ENCODE measurements at places on chromosomes 4 and X.
A peak's percentile ranks its signal among the peaks of the same experiment; 100 is the strongest.

DNA sequence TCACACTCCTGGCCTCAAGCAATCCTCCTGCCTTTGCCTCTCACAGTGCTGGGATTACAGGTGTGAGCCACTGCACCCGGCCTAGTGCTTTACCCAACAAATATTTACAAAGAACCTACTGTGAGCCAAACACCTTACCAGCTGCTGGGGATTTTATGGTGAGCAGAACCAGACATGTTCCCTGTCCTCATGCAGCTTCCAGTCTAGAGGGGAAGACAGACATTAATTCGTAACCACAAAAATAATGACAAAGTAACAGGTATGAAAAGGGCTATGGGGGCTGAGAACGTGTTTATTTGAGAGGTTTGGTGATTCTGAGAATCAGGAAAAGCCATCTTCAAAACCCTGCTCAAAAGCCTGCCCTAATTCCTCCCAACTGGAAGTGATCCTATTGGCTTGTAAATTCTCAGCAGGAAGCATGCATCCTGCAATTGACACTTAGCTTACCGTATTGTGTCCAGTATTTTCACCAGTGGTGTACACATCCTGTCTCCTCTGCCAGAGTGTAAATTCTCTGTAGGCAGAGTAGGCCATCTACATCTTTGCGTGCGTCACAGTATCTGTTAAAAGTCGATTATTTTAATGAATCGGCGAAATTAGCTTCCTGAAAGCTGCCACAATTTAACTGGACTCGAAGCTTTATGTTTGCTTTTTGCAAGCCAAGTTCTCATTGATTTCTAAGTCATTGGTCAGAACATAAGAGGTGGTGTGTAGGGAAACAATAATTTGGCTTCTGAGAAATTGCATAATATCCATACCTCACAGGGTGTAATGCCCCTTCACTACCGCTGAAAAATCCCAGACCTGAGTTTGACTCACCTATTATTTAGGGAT is 67.0 kb downstream of the TMEM156 start:
- DNase-seq = no peak

DNA sequence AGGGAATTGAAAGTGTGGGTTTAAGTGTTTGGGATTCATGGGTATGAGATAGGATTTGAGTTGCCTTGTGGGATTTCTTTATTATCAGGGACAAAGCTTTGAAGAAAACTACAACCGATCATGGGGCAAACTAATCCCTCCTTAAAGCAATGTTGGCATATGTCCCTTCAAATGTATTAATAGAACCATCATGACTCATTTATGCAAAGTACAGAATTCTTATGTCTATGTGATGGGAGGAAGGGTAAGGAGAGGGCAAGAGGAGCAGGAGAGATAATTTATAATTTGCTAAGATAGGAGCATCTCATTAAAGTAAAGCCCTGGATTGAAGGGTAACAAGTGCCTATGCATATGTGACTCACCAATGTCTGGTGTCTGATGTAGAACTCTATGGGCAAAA is 94.2 kb downstream of the PHEX start:
- DNase-seq = no peak

- DNase-seq = no peak
These were observed 169.8 kb downstream of the CLCN4 start for GRCh38 chrX:10326578-10326977.

- no peak for DNase-seq
These were observed 41.8 kb upstream of the WDR1 start for GRCh38 chr4:10158333-10158942.

GRCh38 chr4:156766846-156767245 is 204.8 kb downstream of the PDGFC start:
- no peak for DNase-seq

DNA sequence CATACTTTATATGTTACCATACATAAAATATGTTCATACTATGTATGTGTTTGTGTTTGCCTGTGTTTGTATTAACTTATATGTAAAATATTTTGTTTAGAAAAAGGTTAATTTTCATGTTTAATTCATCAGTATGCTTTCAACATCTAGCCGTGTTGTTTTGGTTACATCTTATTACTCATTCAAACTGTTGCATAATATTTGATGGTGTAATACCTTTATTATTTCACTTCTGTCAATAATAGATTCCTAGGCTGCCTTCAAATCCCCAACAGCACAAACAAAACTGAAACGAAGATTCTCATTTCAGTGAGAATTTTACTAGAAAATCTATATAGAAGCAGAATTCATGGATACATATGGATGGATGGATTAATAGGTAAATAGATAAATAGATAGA is 462.3 kb upstream of the ADGRL3 start:
- no peak for DNase-seq

GRCh38 chrX:2658585-2659292 is 32.4 kb upstream of the CD99 start:
- DNase-seq = no peak

DNA sequence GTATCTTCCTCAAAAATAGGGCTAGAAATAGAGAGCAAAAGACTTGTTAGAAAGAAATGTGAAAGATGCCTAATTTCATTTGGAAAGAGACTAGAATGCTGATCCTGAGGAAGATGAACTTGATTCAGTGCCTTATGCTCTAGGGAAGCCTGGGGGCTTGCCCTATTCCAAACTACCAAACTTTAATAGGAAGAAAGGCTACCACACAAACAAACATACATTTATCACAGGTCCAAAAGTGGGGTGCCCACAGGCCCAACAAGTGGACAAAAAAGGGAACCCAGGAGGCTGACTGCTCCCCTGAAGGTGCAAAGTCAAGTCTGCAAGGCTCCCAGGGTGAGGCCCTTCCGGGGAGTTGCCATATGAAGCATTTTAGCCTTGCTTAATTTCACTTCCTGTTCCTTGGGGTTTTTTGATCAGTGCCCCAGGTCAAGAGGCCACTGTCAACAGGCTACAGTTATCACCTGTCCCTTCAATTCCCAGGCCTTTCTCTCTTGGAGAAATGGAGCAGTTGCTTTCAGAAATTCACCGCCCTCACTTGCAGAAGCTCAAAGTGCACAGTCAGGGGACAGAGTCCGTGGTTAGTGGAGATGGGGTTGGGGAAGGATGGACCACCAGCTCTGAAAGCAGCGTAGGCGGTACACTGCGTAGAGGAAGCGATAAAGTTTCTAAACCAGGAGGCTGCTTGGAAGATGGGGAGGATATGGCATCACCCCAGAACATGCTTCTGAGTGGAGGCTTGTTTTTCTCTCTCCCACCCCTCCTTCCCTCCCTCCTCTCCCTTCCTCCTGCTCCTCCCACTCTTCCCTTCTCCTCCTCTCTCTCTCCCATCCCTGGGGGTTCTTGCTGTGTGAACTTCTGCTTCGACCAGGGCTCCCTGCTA is 36.4 kb downstream of the TMEM154 start:
- DNase-seq = peak; percentile 45

DNA sequence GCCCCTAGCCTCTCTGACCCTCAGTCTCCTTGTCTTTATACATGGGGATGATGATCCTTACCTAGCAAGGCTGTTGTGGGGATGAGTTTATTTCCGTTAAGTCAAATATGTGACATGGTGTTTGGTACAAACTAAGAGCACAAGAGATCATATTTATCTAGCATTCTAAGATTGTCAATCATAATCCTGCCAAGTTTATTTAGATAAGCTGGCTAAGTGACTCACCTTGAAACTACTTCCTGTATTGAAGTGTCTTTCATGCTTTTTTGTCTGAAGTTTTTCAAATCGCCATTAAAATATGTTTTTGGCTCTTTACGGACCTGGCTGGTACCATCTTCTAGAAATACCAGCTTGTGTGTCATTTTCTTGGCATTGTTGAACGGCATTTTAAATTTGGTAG is 30.7 kb downstream of the MAP7D3 start:
- no peak for DNase-seq

DNA sequence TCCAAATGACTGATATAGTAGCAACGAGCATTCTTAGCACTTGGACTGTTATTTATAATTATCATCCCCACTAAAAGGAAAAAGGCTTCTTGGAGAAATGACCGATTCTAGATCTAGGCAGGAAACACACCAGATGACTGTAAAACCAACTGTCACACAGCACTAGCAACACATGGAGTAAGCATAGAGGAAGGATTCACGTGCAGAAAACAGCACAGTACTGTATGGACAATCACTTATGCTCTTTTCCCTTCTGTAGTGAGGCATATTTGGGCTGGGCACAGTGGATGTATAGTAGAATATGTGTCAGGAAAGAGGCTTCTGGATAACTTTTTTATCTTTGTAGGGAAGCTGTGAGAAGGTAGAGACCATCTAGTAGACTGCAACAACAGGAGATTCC is 6.0 kb upstream of the COPS4 start:
- DNase-seq = no peak

- no peak for DNase-seq
These were observed 23.3 kb downstream of the MECP2 start for GRCh38 chrX:154074199-154074598.

GRCh38 chrX:130893356-130894085 is 9.5 kb downstream of the ENOX2 start:
- no peak for DNase-seq

DNA sequence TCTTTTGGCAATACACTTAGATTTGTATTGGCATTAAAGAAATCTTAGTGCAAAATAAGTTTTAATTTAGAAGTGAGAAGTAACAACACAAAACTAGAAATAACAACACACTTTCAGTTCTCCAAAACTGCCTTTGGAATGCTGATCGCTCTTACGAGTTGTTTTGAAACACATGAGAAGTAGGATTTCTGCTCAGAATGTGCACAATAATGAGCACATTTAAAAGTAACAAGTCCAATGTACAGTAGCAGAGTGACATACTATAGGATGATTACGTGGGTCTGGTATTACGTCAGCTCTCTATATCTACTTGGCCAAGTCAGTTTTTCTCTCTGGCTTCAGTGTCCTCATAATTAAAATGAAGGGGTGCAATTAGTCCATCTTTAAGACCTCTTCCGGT is 164.8 kb downstream of the CHM start:
- DNase-seq = no peak

DNA sequence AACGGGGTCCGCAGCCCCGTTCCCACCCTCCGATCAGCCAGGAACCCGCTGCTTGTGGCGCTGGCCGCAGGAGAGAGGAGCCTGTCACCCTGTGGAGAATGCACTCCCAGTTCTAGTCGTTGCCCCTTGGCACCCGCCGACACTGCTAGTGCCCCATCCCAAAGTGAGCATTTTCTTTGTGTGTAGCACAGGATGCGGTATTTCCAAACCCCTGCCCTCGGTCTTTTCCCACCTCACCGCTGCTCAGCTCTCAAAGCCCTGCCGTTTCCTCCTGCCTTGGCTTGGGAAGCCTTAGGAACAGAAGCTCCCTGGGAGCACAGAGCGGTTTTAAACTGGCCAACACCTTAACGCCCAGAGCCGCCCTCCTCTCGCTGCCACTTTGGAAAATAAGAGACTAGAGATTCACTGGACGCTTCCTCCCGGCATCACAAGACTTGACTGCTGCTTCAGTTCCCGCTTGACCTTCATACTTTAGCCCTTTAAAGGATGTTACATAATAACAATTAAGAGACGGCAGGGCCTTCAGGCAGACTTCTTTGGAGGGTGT is 772 bp downstream of the CYP4V2 start:
- peak; percentile 39 for DNase-seq

DNA sequence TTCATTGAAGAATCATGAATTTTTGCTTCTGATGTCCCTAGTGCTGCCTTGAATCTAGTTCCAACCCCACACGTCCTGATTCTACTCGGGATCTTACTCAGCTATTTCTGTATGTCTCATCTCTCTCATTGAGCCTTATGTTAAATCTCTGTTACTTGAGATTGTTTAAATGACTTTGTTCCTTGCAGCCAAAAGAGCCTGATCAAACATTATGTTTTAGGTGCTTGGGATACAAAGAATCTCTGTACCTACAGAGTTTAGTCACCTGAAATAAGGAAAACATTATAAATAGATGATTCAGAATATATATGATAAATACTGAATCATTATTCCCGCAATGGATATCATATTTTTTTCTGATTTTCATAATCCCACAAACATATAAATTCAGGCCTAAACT is 13.7 kb upstream of the ANKRD50 start:
- no peak for DNase-seq

DNA sequence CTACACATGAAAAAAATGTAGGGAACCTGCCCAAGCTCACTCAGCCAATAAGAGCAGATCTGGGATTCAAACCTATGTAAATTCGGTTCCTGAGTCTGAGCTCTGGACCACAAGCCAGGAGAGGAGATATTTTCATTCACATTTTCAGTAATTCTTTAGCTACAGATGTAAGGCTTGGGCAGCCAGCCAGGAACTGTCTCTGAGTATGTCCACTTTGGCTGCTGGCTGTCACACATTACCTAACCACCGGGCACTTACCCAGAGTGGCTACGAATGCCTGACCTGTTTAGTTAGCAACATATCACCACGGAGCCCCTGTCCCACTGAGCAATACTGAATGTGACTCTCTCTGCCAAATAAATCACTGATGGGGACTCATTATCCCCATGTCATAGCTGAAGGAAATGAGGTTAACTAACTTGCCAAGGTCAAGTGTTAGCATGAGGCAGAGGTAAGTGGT is 15.3 kb downstream of the USP46 start:
- DNase-seq = no peak

DNA sequence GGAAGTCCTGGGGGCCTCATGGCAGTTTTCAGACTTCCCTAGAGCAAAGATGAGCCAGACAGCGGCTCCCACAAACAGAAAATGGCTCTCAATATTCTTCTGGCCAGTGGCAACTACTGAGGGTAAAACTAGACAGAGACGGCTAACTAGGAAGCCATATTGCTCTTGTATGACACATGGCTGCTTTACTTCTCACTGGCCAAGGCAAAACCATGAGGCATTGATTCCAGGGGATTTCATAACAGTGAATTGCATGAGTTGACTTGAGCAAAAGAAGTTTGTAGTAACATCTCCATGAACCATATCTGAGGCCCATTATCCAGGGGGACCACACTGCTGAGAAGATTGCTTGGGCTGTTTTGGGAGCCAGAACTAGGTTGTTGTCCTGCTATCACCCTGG is 13.7 kb upstream of the TLR8 start:
- no peak for DNase-seq

GRCh38 chr4:93437991-93438390 is 390.6 kb upstream of the ATOH1 start:
- DNase-seq = no peak

- no peak for DNase-seq
These were observed 170.3 kb upstream of the IGFBP7 start for GRCh38 chr4:57280481-57280880.

DNA sequence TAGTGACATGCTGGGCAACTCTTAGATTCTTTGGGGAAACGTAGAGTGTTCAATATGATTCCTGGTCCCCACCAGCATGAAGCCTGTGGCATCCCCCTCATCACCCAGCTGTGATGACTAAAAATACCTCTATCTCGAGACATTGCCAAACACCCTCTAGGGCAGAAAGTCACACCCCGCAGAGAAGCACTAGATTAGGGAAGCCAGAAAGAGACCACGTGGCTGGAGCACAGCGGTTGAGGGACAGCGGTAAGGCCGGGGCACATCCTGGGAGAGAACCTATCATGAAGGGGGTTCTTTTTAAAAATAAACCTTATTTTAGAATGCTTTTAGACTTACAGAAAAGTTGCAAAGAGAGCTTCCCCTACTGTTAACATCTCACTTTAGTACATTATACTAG is 11.0 kb downstream of the FAT1 start:
- no peak for DNase-seq

GRCh38 chrX:3143043-3143799 is 102.0 kb downstream of the ARSF start:
- DNase-seq = peak; percentile 33

- DNase-seq = no peak
These were observed 18.0 kb downstream of the ARHGAP10 start for GRCh38 chr4:147749811-147750321.
